Esophagus squamous epithelium (tissue), 5 donors: ENCODE measurements at places on chromosomes 16 and 17. TPM values are rescaled to one million over a fixed set of nuclear protein-coding genes. Genes with fewer than 3 reads are reported as not detected.

- no peak for DNase-seq
Measured at GRCh38 chr17:10888858-10889257, 51.0 kb upstream of the PIRT start.

- DNase-seq: no peak
Measured at GRCh38 chr17:7354262-7354843, 603 bp upstream of the TMEM95 start.

DNA sequence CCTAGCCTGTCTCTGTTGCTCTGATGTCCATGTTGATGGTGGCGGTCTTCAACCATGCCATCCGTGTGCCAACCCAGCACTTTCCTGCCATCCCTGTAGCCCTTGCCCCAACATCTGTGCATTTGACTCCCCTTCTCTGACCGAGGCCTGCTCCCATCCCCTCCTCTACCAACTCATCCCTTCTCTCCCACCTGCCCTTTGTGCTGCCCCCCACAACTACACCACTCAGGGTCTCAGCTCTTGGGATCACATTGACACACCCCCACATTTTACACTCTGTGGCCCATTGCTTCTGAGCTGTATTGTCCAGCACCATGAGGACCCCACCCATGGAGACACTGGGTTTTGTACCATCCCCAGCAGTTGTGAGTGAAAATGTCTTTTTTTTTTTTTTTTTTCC lies 11.6 kb downstream of the HS3ST3B1 start:
- DNase-seq: no peak

- DNase-seq: no peak
Measured at GRCh38 chr17:39719563-39720355, 10.6 kb downstream of the MIEN1 start.

GRCh38 chr17:58534901-58535421 lies 20.5 kb upstream of the MTMR4 start:
- DNase-seq: no peak

- no peak for DNase-seq
Measured at GRCh38 chr17:13874134-13874533, 195.2 kb upstream of the COX10 start.

- DNase-seq: no peak
Measured at GRCh38 chr17:82229698-82230608, 1.1 kb downstream of the SLC16A3 start.

GRCh38 chr16:12951392-12951791 lies 50.0 kb downstream of the SHISA9 start:
- no peak for DNase-seq

- no peak for DNase-seq
Measured at GRCh38 chr16:11794996-11795886, 1.8 kb downstream of the ZC3H7A start.

DNA sequence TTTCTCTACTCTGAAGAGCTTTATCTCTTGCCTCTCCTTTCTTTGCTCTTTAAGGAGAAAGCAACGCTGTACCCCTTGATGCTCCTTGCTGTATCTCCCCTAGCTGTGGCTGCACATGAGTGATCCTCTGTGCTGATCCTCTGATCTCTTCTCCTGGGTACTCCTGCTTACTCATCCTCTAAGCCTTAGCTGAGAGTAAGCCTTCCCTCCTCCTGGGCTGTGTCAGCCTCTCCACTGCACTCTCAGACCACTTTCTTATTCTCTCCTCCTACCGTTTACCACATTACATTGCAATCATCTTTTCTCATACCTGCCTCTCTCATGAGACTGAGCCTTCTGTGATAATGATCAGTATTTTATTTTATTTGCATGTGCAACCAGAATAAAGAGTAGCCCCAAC lies 25.1 kb downstream of the SOX9 start:
- DNase-seq: no peak

DNA sequence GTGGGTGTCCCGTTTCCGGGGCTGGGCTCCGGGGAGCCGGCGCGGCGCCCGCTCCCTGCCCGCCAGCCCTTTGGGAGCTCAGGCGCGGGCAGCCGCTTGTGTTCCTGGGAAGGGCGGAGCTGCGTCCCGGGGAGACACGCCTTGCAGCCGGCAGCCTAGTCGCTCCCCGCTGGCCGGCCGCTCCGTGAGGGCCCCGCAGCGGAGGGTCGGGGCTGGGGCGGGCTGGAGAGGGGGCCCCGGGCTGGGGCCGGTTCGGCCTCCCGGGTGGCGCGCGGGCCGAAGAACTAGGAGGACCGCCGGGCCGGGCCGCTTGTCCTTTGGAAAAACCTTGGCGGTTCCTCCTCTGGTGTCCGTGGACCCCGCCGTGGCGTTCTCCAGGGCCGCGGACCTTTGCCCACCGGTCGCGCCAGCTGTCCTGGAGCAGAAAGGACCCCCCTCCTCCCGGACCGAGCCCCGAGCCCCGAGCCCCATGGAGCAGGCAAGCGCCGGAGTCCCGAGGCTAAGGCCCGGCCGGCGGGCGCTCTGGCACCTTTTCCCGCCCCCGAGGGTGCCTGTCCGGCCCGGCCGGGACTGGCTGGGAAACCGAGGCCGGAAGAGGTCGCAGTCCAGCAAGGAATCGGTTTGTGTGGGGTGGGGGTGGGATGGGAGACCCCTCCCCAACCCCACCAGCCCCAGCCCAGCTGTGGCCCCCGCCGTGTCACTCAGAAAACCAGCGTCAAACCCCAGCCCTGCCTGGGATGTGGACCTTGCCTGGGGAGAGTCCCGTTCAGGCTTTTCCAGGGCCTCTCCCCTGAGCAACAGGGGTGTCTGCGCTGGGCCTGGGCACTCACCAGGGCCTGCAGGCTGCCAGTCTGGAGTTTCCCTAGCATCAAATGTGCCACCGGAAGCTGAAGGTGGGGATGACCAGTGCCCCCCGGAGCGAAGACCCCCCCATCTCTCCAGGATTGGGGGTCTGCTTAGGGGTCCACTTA lies 6.8 kb upstream of the TBC1D3B start:
- no peak for DNase-seq

GRCh38 chr16:85420501-85421337 lies 192.4 kb upstream of the GSE1 start:
- DNase-seq: no peak

DNA sequence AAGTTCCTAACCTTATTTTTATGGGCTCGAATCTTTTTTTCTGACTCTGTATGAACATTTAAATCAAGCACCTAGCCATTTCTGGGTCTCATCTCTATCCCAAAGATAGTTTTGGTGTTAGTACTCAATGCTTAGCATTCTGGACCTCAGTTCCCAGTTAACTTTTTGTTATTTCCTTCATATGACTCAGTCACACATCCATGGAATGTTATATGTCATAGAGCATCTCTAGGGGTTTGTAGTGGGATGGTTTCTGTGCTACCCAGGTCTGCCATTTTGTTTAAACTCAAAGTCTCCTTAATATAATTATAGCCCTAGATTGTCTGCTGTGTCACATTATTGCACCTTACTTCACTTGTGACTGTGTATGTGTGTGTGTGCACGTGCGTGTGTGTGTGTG lies 90.1 kb downstream of the EFCAB13 start:
- DNase-seq: no peak

DNA sequence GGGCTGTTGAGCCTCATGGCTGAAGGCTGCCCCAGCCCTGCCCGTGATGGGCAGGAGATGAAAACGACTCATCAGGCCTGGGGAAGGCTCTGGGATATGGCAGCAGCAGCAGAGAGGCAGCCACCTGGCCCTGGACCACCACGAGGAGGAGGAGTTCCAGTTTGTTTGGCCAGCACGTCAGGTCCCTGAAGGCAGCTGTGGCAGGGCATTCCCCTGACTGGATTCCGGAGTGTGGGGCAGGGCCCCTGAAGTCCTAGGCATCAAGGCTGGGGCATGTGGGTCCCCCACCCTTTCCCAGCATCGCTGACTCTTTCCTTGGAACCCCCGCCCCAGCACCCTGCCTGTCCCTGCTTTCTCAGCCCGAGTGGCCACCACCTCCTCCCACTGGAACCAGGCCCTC lies 197.4 kb downstream of the ZNF423 start:
- DNase-seq: no peak

DNA sequence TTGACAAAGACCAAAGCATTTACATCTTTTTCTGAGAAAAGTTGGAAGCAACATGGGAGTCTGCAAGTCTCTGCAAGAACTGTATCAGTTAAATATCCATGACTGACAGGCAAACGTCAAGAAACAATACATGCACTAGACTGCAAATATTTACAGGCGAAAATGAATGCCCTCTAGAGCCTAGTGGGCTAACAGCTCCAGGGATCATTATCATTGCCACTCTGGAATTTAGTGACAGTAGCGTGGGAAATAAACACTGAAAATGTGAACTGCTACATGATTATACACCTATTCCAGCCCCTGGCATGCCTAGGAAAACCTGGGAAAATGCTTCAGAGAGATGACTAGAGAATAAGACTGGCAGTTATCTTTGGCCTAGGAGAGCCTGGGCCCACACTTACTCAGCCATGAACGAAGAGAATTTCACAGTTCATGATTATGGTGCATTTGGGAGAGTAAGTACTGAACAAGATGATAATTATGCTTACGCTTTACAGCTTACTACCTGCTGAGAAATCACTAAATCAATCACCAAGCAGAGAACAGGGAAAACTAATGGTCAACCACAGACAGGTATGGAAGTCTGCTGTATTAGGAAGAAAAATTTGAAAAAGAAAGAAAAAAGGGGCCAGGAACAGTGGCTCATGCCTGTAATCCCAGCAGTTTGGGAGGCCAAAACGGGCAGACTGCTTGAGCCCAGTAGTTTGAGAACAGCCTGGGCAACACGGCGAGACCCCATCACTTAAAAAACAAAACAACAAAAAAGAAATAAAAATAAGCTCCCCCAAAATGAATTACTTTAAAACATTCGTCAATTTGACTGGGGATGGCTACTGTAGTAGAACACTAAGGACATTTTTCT lies 66.6 kb upstream of the CLEC18B start:
- no peak for DNase-seq

GRCh38 chr17:55580596-55581133 lies 69.4 kb upstream of the SMIM36 start:
- DNase-seq: no peak

GRCh38 chr17:42411361-42411760 lies 11.7 kb downstream of the CAVIN1 start:
- no peak for DNase-seq

GRCh38 chr16:21524068-21524751 lies 75.2 kb upstream of the METTL9 start:
- DNase-seq: no peak

GRCh38 chr16:67571464-67571863 lies 9.1 kb downstream of the CTCF start:
- no peak for DNase-seq

DNA sequence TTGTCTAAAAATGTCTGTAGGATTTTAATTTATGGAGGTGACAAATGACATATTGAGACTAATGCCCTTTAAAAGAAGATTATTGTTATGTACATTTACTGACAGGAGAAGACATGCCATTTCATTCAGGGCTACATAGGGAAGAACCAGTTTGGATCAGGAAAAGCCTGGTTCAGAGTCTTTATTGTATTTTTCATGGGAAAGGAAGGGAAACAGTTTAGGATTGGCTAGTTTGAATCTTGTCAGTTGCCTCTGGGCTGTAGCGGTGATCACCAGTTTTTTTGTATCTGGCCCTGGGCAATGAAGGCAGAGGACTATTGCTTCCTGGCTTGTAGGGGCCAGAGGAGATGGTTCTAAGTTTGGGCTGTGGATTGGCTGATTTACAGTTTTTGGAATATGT lies 31.8 kb downstream of the NSRP1 start:
- DNase-seq: no peak

GRCh38 chr16:76182041-76182635 lies 95.1 kb upstream of the CNTNAP4 start:
- DNase-seq: no peak

DNA sequence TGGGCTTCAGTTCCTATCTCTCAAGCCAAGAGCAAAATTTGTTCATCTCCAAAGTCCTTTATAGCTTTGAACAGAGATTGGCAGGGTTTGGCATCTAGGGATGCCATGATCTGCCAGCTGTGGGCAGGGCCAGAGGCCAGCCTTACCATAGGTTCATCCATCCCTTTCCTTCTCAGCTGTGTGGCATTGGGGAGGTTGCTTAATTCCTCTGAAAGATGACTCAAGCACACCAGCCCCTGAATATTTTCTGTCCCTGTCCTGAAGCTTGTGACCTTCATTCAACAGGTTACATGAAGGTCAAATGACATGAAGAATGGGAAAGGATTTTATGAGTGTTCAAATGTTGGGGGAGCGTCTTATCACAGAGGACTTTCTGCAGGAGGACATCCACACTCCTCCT lies 3.4 kb downstream of the MT1G start:
- no peak for DNase-seq

DNA sequence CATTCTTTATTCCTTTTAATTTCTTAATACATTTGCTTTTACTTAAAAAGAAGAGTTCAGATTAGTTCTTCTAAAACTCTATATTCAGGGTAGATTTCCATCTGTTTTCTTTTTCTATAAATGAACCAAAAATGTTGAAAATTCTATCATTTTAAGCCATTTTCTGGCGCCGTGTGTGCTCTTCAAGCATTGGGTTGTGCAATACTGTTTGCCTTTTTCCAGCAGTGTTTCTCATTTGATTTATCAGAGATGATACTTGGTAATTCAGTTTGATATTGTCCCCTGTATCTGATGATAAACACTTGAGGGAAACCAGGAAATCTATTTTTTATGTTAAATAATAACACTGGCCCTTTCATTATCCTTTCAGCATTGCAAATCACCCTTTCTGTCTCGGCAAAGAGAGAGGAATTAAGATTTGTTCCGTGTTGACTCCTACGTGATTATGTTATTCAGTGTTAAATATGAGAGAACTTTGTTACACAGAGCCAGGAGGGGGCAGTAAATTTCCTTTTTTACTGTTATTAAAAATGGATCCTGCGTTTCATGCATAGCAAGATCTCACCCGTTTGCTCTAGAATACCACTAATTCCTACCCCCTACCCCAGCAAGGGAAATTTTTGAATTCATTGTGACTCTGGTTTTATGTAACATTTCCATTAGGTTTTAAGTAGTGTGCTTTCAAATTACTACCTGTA lies 606.9 kb upstream of the RBFOX1 start:
- no peak for DNase-seq

GRCh38 chr17:70022175-70022574 lies 52.9 kb upstream of the KCNJ16 start:
- no peak for DNase-seq

DNA sequence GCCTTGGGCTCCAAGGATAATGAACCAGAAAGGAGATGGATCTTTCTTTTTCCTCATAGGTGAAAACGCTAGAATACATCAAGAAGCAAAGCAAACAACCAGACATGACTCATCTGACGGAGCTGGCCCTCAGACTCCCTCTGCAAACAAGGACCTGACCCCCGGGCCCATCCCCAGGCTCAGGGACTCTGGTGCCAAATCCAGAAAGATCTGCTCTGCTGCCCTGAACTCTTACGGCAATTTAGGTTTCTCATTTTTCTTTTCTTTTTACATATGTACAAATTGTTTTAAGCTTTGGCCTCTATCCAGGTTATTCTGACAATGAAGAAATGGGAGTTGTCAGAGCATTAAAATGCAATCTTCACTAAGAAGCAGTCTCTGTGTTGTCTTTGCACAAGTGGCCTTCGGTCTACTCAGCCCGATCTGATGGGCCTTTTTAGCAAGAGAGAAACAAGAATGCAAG lies 17.7 kb downstream of the KNOP1 start:
- no peak for DNase-seq

GRCh38 chr17:40598619-40599467 lies 33.6 kb upstream of the CCR7 start:
- DNase-seq: no peak

The ERCC4 gene
- 4.4 TPM for total RNA-seq

The CD300LG gene
- total RNA-seq: 0.30 TPM

The NPIPB9 gene
- not detected for total RNA-seq

The CDH3 gene
- 45.2 TPM for total RNA-seq
